ENCODE measurements at places on chromosomes 13 and 19. TPM values are rescaled to one million over a fixed set of nuclear protein-coding genes. Genes with fewer than 3 reads are reported as not detected.

Gene DMKN
- total RNA-seq, result 1.1 TPM

Gene SIGLEC12
- 1.2 TPM for total RNA-seq

Gene LYL1
- total RNA-seq, result 2.5 TPM

Gene ZIK1
- 5.3 TPM for total RNA-seq

Gene OCEL1
- 11.7 TPM for total RNA-seq

Gene SULT2A1
- total RNA-seq, result not detected

Gene OR4F17
- total RNA-seq, result not detected

Gene MED29
- total RNA-seq, result 24.0 TPM

Gene SYT5
- total RNA-seq, result 0.37 TPM

Gene ATP1A3
- 1.8 TPM for total RNA-seq

Gene GZMM
- total RNA-seq, result 22.5 TPM

Gene EBI3
- 16.8 TPM for total RNA-seq

Gene FAM83E
- 1.5 TPM for total RNA-seq

Gene KIR2DL4
- total RNA-seq, result not detected

Gene KIR2DL1
- not detected for total RNA-seq

Data from activated CD4-positive, alpha-beta T cell treated with anti-CD3 and anti-CD28 coated beads for 36 hours (primary cell).